ENCODE measurements at places on chromosomes 7 and 10.

DNA sequence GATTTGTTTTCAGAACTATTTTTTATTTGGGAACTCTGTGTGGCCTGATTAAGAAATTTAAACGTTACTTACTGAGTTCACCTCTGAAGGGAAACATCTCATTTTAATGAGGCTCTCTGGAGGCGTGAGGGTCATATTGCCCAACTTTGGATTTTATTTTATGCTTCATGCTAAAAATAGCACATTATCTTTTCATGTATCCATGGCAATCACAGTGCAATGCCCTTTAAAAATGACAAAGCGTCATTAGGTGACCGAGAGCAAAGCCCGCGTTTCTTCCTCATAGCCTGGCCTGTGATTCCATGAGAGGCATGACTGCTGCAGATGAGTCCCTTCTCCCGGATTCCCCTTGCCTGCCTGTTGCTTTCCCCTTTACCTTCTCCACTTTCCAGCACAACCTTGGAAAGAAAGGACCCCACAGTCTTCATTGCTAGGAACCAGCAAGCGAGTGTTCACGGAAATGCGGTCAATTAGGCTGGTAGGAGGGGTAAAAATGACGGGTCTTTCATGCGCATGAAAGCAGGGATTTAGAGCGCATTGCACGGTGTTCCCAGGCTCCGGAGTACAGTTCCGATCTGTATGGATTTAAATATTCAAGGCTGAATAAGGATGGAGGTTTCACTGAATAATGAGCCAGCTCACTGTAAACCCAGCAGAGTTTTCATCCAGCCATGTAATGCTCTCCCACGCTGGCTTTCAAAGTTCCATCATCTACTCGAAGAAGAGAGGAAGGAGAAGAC lies 98.2 kb upstream of the PITRM1 start:
- DNase-seq: no peak

GRCh38 chr7:46054272-46054671 lies 133.2 kb upstream of the IGFBP3 start:
- DNase-seq: no peak

DNA sequence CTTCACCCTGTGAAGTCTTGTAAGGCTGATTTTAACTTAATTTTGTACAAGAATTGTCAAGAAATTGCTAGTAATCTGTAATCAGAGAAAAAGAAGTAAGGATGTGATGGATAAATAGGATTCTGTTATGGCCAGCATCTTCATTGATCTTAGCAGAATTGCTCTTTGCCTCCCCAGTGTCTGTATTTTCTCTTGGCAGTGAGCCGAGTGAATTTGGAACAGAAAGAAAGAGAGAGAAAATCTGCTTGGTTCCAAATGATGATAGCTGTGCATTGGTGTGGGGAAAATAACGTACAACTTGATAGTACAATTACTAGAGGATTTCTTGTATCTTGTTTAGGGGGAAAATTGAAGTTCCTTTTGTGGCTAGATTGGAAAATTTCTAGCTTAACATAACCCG lies 34.6 kb downstream of the VTI1A start:
- no peak for DNase-seq

- DNase-seq: no peak
These were observed 178.1 kb downstream of the PTEN start for GRCh38 chr10:88041243-88042159.

GRCh38 chr7:149821191-149822148 lies 16.7 kb upstream of the ZNF862 start:
- DNase-seq: peak; percentile 54

DNA sequence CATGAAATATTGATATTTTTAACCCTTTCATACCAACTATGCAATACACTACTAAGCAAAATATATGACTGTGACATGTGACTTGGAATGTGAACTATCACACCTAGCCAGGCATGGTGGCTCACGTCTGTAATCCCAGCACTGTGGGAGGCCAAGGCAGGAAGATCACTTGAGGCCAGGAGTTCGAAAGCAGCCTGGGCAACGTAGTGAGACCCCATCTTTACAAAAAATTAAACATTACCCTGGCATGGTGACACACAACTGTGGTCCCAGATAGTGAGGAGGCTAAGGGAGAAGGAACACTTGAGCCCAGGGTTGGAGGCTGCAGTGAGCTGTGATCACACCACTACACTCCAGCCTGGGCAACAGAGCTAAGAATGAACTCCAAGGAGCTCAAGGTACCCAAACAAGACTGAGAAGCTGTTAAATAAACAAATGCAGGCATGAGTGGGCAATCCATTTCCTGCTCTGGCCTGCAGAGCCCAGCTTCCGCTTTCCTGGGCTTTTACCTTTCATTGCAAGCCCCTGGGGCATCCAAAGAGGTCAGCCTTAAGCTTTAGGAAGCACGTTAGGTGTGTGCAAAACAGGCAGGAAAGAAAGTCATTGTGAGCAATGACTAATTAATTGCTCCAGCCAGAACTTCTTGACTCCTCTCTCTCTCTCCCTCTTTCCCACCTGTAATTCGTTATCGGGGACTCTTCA lies 162.1 kb upstream of the FOXK1 start:
- no peak for DNase-seq

- no peak for DNase-seq
These were observed 3.5 kb downstream of the AQP1 start for GRCh38 chr7:30915005-30915601.

DNA sequence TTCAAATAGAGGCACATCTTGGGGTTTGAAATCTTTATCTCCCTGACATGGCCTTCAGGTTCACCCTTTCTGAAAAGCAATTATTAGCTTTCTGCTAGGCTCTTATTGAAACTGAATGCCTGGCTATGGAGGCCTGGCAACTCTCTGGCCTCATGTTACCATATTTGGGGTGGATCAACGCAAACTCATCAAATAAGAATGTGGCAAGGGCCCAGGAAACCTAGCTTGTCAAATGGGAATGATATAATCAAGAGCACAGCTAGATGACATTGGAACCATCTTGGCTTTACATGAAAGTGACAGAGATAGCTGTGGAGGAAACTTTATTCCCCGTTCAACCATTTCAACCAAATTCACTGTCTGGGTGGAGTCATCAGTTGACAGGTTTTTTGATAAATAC lies 202.8 kb upstream of the SMIM30 start:
- DNase-seq: no peak

- DNase-seq: no peak
These were observed 17.9 kb upstream of the ACSM6 start for GRCh38 chr10:95176101-95176500.

DNA sequence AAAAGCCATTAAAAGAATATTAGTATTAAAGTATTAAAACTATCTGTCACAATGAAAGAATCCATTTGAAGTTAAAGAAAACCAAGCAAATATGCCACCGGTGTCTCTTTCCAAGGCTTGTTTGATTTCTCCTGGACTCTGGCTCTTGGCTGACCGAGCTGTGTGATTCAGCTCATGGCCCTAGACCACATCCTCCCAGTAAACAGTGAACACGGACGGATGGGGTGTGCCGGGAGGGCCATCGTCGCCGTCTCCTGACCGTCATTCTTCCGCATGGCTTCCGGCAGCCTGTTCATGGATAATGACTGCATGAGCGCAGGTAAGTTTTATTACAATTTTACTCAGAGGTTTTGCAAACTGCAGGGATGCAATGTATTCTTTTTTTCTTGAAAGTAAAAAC lies 218.5 kb downstream of the DNAJB6 start:
- DNase-seq: peak; percentile 28

DNA sequence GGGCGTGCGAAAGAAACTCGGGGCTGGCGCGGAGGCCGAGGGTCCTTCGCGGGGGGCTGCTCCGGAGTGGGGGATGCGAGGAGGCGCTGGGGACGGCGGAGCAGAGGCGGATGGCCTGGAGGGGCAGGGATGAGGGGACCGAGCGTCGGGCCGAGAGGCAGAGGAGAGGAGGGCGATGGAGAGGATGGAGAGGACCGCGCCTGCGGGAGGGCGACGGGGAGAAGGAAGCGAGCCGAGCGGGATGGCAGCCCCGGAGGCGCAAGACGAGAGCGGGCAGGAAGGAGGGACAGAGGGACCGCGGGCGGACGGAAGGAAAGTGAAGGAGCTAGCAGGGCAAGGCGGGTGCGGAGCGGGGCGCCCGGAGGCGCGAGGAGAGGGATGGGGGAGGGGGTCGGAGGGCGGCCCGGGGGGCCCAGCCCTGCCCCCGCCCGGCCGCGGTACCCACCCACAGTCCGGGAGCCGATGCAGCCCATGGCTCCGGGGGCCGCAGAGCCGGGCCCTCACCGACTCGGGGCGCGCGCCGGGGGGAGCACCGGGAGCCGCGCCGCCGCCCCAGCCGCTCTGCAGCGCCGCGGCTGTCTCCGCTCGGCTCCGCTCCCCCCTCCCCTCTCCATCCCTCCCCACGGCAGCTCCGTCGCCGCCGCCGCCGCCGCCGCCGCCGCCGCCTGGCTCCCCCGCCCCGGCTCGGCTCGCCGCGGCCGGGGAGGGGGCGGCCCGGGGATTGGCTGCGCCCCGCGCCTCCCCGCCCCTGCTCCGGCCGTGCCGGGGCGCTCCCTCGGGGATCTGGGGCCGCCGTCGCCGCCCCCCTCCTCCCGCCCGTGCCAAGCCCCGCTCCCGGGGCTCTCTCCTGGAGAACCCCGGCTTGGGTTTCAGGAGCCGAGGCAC lies at the start of gene FAM131B:
TSS of gene FAM131B (minus strand) at position 583 of the 885 bp plus-strand sequence. CDS start at position 473, 110 bp downstream.
- DNase-seq: no peak

GRCh38 chr10:133356549-133357284 lies 1.1 kb downstream of the FUOM start:
- DNase-seq: no peak

GRCh38 chr7:155814316-155815276 lies 2.3 kb upstream of the SHH start:
- DNase-seq: no peak

GRCh38 chr10:5500162-5500670 lies 846 bp upstream of the CALML5 start:
- no peak for DNase-seq

- no peak for DNase-seq
These were observed 155.2 kb upstream of the NRP1 start for GRCh38 chr10:33489501-33490176.

DNA sequence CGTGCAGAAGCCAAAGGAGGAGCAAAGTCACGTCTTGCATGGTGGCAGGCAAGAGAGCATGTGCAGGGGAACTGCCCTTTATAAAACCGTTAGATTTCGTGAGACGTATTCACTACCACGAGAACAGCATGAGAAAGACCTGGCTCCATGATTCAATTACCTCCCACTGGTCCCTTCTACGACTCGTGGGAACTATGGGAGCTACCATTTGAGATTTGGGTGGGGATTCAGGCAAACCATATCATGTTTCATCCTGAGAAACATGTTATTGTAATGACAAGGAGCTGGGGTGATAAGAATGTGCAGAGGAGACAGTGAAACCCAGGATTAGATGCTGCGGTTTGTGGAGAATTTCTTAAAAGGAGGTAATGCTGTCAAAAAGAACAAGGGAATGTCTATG lies 34.0 kb downstream of the THNSL1 start:
- DNase-seq: no peak

- DNase-seq: no peak
These were observed 19.1 kb upstream of the MTPAP start for GRCh38 chr10:30368065-30368718.

DNA sequence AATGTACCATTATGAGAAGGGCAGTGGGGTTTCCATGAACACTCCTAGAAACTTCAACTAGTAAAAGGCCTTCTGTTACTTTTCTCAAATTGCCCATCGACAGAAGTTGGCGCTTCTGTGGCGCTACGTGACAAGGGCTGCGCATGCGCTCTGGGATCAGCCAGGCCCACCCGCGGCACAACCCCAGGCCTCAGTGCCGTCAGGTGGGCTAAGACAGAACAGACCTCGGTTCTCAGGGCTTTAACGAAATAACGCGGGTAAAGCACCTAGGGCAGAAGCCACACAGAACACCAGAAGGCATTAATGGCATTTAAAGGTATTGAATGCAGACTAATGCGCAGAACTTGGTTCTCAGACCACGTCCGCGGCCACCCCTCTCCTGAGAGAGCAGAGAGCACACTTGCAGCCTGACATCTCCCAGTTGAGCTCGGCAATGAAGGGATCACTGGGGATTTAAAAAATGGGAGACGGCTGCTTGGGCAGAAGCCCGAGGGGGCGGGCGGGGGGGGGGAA lies 67.6 kb upstream of the CTNNA3 start:
- DNase-seq: peak; percentile 82

DNA sequence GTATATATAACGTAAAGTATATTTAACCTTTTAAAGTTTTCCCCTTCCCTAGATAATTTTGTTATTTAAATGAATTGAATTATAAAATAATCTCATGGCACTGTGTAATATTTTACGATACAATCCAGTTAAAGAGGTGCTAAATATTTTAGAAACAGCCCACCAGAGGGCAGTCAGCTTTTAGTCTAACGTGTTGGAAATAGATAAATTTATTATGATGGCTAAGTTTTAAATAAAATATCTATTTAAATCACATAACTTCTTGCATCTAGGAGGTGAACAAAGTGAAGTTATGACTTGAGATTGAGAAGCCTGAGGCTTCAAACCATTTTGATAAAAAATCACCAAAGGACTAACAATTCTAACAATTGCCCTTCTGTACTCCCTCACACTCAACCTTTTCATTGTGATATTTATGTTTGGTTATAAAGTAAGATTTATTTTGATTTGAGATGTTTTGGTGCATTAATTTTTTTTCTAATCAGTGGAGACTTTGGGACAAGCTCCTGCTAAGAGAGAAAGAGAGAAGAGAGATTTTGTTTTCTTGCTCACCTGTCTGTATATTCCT lies 171.5 kb upstream of the SP4 start:
- DNase-seq: no peak

GRCh38 chr7:91913612-91914011 lies 27.1 kb upstream of the AKAP9 start:
- DNase-seq: no peak

GRCh38 chr7:158472596-158472995 lies 115.0 kb downstream of the PTPRN2 start:
- no peak for DNase-seq

GRCh38 chr7:98472521-98472954 lies 71.6 kb upstream of the BAIAP2L1 start:
- no peak for DNase-seq

- DNase-seq: no peak
These were observed 27.1 kb downstream of the VIPR2 start for GRCh38 chr7:159117366-159118196.

DNA sequence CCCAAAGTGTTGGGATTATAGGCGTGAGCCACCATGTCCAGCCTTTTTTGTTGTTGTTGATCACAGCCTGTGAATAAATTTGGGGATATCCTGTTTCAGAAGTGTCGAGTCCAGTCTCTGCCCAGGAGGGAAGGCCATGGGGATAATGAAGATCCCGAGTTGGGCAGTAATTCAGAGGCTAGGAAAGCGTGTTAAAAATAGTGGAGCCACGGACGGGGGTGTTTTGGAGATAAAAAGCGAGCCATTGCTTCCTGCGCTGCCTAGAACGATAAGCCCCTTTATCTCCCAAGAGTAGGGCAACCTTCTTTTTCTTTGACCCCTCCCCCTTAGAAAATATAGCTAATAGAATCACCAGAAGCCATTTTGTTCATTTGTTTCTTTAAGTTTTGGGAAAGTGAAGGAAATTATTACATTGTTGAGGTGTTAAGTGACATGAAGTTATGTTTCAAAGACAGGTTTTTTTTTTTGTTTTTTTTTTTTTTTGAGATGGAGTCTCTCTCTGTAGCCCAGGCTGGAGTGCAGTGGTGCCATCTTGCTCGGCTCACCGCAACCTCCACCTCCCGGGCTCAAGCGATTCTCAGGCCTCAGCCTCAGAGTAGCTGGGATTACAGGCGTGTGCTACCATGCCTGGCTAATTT lies 43.3 kb downstream of the IL15RA start:
- no peak for DNase-seq

- DNase-seq: no peak
These were observed 214.8 kb upstream of the CTBP2 start for GRCh38 chr10:125375210-125375609.
